ENCODE measurements at places on chromosomes 11 and 22.

- DNase-seq: no peak
These were observed 20.7 kb downstream of the ARHGAP8 start for GRCh38 chr22:44773082-44773481.

DNA sequence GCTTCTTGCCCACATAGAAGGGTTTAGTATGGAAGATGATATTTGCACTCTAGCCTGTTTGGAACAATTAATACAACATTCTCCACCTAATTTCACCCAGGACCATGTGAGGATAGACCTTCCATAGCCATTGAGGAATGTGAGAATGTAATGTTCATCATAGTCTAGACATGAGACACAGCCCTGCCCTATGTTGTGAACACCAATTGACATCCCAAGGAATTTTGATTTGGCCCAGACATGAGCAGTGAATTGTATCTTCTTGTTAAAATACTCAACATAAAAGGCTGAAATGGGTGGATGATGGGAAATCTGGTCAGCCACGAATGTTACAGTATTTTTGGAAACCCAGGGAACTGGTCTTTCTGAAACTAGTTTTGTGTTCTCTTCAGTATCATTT lies 892.3 kb upstream of the CHORDC1 start:
- no peak for DNase-seq

DNA sequence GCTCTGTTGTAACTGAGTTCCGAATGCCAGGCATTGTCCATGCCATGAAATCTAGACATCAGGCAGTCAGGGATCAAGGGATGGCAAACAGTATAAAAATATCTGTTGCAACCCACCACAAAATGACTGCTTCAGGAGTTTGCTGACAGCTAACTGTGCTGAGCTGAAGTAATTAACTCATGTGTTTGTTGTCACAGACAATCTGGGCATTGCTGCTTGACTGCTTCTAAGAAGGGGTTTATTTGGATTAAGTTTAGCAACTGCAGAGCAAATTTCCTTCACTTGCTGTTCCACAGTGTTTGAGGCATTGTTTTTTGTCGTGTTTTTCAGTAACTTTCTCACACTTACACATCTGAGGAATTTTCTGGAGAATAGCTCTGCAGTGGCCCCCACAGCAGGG lies 30.4 kb downstream of the BSX start:
- no peak for DNase-seq

- no peak for DNase-seq
These were observed 1130.4 kb downstream of the LRRC4C start for GRCh38 chr11:40328890-40329614.

- DNase-seq: no peak
These were observed 1388.1 kb downstream of the FAM181B start for GRCh38 chr11:81345609-81346008.

GRCh38 chr11:133346137-133346536 lies 186.2 kb downstream of the OPCML start:
- no peak for DNase-seq

GRCh38 chr11:69465236-69466000 lies 16.0 kb upstream of the LINC01488 start:
- no peak for DNase-seq

DNA sequence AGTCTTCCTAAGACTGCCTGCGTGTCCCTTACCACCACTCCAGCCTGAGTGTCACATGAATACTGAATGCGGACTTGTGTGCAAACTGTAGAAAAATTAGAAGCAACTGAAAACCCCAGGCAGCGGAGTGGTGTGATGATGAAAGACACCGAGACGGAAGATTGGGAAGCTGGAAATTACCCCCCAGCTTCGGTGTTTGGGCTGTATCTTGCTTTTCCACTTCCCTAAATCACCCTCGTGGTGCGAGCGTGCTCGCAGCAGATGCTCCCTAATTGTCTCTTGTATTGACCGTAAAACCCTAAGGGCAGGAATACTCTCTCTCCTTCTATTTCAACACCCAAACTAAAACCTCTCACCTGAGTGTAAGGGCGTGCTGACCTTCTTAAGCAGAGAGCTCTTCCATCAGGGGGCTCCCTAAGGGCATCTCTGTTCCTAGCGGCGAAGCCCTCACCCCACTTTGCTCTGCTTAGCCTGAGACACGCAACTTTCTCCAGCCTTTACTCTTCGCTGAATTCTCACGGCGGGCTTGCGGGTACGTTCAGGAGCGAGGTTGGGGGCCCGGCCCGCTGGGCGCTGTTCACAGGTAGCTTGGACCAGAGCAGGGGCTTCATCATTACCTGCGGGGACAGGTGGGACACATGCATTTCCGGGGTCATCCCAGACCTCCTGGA lies 62.4 kb downstream of the CRYBB2 start:
- no peak for DNase-seq

DNA sequence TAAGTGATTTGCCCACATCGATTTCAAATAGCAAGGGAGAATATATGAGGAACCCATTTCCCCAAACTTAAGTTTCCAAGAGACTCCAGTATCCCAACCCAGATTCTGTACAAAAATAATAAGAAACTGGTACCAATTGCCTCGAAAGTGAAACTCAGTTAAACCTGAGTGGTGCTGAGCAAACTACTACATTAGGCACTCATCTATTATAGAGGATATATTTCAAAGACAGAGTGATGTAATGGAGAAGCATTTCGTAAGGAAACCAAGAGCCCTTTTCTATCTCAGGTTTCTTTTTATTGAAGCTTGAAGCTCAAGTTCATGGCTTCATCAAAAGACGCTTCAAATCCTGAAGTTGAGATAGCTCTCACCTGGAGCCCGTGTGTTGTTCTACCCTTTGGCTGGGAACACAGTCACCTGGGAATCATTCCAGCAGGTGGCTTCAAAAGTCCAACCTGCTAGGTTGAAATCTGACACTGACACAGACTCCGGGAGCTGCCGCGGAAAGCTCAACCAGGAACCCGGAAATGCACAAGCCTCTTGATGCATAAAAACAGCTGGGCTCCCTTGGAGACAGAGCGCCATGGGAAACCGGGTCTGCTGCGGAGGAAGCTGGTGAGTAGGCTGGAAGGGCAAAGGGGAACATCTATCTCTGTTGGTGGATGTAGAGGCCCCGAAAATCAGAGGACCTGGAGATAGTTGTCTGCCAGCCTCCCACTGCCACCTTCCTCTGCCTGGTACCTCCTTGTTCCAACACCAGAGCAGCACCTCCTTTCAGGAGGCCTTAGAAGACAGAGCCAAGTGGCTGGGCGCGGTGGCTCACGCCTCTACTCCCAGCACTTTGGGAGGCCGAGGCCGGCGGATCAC lies at the start of gene C11orf52:
Gene C11orf52 (plus strand): TSS at position 524 of the 867 bp plus-strand sequence. CDS start 60 bp downstream, at position 584.
- DNase-seq: no peak

DNA sequence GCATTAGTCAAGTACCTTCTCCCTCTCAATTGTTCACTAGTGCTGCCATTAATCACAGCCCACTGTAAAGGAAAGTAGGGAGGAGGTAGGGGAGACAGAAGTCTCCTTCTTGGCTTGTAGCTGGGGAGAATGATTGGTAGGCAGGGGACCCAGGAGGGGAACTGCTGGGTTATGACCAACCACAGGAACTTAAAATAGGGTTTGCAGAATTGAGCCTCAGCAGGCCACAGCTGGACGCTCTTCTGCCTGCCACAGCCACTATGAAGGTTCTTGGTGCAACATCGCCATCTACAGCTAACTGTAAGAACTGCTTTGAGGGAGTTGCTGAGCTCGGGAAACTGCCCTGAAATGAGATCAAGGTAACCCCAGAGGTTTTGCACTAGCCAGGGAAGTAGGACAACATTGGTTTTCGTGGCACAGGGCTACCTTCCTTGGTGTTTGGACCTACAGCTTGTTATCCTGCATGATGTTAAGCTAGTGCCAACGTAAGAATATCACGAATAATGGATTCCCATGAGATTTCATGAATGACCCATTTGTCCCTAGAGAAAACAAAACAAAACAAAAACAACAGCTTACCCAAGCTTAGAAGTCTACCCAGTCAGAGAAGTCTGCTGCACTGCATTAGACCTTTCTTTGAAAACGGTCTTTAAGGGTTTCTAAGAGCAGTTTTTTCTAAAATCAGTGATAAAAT lies 787.1 kb upstream of the API5 start:
- no peak for DNase-seq

DNA sequence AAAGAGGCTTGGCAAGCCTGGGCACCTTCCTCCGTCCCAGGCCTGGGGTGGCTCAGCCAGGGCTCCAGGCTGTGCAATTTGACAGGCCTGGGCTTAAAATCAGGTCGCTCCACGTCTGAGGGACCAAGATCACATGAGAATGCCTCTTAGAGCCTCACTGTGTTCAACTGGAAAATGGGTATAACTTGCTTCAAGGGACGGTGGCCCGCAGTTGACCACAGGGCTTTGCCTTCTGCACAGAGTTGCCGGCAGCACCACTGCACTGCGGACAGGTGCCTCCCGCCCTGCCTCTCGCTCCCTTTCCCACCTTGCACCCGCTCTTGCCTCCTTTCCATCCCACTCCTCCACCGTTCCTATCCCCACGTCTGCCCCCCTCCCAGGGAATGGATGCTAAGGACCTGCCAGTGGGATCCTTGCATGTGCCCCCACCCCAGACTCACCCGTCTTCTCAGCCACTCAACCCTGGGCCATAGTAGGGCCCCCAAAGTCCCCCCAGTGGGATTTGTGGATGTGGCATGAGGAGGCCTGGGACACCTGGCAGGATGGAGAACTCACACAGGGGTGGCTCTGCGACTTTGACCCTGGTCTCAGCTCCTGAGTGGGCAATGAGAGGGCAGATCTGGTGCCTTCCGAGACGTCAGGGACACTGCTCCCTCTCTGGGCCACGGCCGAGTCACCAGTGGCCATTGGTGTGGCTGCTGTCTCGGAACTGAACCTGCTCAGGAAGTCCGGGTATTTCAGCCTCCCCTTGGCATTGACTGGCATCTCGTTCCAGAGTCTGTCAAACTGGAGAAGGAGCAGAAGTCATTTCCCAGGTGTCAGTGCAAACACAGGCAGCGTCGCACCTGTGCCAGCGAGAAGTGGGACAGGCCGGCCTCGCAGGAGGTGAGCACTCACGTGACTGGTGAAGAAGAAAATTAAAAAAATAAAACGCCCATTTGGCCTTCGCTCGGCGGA lies 128.0 kb downstream of the MPPED1 start:
- no peak for DNase-seq

DNA sequence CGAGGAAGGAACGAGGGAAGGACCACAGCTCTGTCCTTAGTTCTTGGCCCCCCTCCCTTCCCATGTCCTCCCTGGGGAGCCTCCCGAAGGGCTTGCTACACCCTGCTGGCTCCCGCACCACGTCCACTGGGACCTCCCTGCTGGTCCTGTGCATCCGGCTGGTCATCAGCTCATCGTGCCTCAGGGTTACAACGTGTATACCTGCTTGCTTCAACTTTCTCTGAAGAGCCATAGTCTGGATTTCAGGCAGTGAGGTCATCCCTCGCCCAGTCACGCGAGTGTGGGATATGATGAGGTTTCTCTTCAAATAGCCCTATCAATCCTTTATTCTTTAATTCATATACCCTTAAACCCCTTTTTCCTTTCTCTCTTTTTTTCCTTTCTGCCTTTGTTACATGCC lies 21.5 kb upstream of the CECR2 start:
- DNase-seq: no peak

- DNase-seq: no peak
These were observed 366.9 kb downstream of the BRD1 start for GRCh38 chr22:49460592-49461281.

- DNase-seq: no peak
These were observed 31.6 kb downstream of the NTM start for GRCh38 chr11:131402040-131402439.

GRCh38 chr11:112776834-112777233 lies 184.4 kb upstream of the NCAM1 start:
- no peak for DNase-seq

DNA sequence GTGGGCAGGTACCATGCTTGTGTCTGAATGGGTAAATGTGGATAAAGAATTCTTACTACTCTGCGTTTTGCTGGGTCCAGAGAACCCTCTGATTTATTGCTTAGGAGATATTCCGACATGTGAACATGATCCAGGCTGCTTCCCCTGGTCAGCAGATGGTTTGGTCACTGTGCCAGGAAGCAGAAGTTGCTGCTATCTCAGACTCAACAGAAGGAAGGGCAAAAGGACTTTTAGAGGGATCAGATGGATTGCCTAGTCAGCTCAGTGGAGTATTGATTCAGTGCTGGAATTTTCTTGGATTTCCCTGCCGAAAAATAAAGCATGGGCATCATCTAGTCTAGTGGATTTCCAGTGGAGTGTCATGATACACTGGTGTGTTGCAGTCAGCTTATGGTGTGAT lies 440.1 kb downstream of the NTM start:
- no peak for DNase-seq

Measured in activated CD4-positive, alpha-beta T cell treated with anti-CD3 and anti-CD28 coated beads, Interleukin-2, amount 50 U/mL, for 24 hours (primary cell).